ENCODE measurements at places on chromosomes 6 and 20. TPM values are rescaled to one million over a fixed set of nuclear protein-coding genes. Genes with fewer than 3 reads are reported as not detected.

- DNase-seq, result peak; percentile 86
Measured at GRCh38 chr6:52994839-52995088, 320 bp downstream of the GSTA4 start.

GRCh38 chr6:583635-584034 is 73.3 kb downstream of the HUS1B start:
- no peak for DNase-seq

- no peak for DNase-seq
Measured at GRCh38 chr6:16380220-16380809, 141.9 kb downstream of the GMPR start.

DNA sequence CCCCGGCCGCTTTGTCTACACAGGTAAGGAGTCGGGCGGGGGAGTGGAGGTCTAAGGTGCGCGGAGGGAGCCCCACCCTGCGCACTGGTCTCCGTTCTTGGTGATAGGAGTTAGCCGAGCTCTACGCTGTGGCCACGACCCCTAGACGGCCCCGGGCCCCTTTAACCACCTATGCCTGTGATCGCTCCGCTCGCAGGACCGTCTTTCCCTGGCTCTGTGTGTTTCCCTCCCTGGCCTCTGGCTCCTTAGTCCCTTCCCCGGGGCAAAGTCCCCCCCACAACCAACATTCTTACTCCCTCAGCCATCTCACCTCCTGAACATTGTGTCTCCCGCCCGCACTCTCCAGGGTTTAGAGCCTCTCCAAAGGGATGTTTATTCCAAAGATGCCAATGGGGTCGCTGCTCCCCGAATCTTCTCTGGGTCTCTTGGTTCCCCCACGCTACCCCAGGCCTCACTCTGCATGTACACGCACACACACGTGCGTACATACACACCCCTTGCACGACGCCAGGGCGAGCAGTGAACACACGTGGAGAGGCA is 50.4 kb downstream of the CPXM1 start:
- DNase-seq, result no peak

DNA sequence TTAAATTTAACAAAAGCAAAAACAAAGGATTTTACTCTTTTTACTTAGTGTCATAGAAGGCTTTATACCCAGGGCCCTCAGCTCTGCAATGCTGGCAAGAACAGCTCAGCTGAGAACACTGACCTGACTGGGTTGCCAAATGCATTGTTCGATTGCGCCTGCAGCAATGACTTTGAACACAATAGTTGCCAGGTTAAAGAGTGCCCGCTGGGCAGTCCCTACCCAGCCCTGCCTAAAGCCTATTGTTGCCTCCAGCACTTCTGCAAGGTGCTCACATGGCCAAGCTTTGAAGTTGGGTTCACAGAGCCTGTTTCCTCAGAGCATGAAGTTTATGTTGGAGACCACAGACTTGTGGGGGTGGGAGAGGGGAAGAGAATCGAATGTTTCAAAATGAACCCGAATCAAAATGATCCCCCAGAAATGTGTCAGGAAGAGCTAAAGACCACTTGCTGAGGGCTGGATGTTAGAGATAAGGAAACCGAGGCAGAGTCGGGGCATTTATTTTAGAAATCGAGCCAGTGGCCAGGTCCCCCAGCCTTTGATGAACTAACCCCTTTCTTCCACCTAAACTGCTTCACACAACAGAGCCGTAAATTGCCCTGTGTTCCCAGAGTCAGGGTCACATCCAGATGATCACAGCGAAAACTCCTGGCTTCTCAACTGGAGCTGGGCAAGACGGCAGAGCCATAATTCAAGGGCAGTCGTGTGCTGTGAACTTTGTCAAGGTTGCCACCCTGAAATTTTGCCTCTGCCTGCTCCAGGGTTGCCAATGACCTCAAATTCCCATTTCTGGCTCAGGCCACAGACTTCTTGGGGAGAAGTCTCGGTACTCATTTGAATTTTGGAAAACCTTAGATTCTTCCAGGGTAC is 55.0 kb downstream of the FOXA2 start:
- no peak for DNase-seq

GRCh38 chr6:110769923-110770322 is 45.3 kb downstream of the CDK19 start:
- no peak for DNase-seq

- no peak for DNase-seq
Measured at GRCh38 chr6:10520468-10520867, 683 bp upstream of the GCNT2 start.

DNA sequence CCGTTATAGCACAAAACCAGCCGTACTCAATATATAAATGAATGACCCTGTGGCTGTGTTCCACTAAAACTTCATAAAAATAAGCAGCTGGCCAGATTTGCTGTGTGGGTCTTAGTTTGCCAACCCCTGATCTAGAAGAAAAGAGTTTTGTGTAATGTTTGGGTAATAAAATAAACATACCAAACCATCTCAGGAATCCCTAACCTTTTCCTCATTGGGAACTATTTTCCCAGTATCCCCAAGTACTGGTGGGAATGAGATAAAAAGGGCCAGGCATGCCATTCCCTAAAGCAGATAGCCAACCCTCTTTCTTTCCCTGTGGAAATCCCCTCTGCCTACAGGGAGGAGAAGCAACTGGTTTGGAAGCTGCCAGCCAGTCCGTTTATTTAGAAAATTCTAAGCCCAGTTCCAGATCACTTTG is 169.1 kb upstream of the AKAP12 start:
- no peak for DNase-seq

DNA sequence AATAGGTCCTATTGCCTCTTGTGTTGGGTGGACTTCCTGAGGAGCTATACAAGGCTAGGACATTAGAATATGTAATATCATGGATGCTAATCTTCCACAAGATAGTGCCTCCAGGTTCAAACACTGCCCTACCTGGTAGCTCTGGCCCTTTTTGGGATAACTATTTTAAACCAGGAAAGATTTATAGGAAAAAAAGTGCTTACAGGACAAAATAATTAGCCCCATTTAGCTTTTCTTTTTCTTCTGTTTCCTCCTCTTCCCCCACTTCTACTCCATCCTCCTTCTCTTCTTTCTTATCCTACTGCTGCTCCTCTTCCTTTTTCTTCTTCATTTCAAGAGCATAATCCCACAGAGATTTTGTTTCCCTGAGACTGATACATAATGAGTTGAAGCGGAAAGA is 967.4 kb downstream of the PHF3 start:
- no peak for DNase-seq

DNA sequence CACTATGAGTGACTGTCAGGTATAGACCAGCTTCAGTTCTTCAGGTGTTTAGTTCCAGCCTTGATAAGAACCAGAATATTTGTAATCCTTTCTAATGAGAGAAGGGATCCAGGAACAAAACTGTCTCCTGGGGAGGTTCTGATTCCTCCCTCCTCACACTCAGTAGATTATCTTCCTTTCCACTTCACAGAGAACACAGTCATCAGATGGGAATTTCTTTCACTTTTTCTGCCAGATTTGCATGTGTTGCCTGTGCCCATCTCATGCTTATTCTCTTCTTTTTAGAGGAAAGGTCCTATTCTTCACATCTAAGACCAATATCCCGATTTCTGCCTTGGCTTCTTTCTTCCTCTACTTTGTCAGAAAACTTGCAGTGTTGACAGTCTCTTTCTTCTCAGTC is 50.8 kb downstream of the CD109 start:
- no peak for DNase-seq

- DNase-seq, result no peak
Measured at GRCh38 chr20:16052456-16052855, 520.8 kb downstream of the KIF16B start.

- DNase-seq, result no peak
Measured at GRCh38 chr6:36269834-36270705, at the start of gene PNPLA1. Gene PNPLA1, plus strand, starts transcription at chr6:36270060. Its CDS starts 400 bp downstream, at chr6:36270460.

DNA sequence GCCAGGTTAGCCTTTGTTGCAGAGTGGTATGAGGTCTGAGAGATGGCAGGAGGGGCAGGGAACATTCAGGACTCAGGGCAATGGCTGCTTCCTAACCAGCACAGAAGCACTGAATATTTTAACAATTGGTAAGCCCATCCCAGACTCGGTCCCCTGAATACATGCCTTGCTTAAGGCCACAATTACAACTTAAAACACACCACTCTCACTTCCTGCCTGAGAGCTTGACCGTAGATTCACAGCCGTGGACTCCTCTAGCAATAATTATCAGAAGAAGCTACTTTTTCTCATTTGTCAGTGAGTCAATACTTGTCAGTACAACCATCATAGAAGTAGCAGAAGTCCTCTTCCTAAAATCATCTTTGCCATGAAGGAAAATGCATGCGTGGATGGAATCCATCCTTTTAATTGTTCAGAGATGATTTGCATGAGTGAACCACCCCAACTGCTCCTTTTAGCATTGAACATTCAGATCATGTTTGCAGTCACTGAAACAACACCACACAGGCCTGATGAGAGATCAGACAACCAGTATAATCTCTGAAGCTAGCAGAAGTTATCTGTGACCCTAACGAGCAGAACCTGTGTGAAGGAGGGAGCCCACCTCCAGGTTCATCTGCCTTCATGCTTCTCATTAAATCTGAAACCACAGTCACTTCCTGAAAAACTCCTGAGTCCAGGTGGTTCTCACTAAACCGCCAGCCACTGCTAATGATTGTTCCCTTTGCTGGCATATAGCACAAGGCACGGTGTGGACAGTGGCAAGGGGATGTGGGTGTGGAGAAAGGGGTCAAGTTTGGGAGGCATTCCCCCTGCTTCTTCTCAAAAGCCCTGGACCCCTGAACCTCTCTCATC is 333.9 kb upstream of the CNR1 start:
- DNase-seq, result no peak

GRCh38 chr20:39259010-39259803 is 297.1 kb downstream of the DHX35 start:
- no peak for DNase-seq

Gene RIPOR2
- total RNA-seq, result 14.9 TPM

Gene ABHD16B
- total RNA-seq, result not detected

Measured in posterior vena cava (tissue), 2 donors.